CD4-positive, alpha-beta T cell treated with Interleukin-15 for 4 hours (primary cell): ENCODE measurements at places on chromosomes 7 and 10.

- peak; percentile 24 for DNase-seq
These were observed 48.2 kb downstream of the COL26A1 start for GRCh38 chr7:101410743-101411507.

- no peak for DNase-seq
These were observed 1.5 kb upstream of the LOXL4 start for GRCh38 chr10:98269435-98269912.

GRCh38 chr10:125479059-125479458 is 203.9 kb downstream of the TEX36 start:
- no peak for DNase-seq

DNA sequence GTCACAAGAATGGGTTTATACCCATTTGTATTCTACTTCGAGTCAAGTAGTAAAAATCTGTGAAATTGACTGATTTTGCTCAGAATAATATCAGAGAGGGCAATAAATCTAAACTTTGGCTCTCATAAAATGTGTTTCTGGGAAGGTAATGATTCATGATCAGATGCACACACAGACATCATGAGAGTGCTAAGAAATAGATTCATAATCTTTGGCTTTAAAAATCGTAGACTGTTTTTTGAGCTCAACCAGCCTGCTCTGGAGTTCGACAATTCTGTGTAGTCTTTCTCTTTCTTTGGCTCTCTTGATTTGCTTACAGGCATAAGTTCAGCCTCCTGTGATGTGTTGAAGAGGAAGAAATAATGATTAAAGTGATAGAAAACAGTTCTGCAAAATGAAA is 494.7 kb downstream of the SDK1 start:
- no peak for DNase-seq

DNA sequence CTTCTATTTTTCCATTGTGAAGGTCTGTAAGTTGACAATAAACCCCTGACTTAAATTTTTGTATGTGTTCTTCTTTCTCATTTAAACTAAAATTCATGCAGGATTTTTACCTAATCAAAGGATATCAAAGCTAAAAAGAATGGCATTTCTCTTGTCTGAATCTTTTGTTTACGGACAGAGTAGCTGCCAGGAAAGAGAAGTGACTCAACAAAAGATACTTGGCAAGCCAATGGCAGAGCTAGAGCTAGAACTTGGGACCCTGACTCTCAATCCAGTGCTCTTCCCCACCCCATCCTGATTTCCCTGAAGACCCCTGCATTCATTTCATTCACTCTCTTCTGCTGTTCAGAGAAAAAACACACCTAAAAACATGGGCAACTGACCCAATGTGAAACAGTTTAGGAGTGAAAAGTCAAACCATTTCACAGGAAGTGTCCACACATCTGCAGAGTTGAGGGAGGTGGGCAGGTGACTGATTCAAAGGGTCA is 40.2 kb upstream of the PDLIM1 start:
- no peak for DNase-seq

- DNase-seq = no peak
These were observed 4.3 kb downstream of the SVIL start for GRCh38 chr10:29630205-29631048.

DNA sequence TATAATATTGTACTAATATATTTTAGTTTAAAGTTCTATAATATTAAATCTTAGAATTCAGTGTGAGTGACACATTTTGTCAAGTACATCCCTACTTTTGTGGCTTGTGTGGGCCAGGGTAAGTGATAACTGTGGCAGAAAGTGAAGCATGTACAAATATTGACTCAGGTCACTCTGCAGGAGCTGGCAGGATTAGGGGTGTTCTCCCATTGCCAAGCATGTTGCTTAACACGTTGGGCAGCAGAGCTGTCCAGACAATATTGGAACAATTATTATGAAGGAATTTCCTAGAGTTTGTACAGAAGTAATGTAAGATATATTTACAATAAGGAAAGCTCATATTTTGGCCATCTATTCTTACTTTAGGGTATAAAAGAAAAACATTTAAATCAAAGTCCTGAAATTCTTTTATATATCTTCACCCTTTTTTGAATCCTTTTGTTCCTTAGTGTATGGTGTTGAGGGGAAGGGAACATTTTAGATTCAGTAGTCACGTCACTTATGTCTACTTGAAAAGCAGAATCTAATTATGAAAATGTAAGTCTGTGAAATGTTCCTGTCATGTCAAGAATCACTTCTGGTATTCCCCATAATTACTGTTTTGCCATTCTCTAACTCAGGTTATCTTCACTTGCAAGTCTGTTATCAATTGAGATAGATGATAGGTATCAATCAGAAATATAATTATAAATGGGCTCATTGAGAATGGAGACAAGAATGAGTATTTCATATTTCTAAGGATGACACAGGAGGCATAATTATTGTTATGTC is 4.0 kb downstream of the HDAC9 start:
- DNase-seq = no peak

DNA sequence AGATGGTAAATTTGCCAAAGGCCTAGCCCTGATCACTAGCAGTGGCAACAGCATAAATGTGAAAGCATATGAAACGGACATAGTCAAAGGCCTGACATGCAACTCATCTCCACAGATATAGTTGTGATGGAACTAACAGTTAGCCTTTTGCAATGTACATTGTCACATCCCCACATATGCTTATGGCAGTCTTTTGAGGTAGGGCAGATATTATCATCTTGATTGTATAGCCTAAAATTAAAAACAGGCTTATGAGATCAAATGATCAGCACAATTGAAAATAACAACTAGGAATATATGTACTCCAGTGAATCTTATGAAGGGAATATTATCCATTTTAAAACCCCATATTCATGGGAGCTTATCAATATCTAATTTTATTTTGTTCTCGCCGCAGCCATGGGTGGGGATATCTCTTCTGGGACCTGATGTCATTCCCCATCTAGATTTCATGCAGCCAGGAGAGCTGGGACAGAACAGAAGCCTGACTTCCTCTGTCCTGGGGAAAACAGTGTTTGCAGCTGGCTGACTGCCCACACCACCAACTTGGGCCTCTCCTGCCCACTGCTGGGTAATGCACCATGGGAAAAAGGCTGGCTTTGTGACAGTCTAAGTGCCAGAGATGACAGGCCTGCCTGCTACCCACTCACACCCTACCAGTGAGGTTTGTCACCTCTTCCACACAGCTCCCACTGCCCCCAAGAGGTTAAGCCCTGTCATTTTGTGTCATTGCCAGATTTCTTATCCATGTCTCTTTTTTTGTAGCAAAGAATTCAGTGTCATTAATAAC is 180.2 kb upstream of the FZD1 start:
- DNase-seq = no peak

DNA sequence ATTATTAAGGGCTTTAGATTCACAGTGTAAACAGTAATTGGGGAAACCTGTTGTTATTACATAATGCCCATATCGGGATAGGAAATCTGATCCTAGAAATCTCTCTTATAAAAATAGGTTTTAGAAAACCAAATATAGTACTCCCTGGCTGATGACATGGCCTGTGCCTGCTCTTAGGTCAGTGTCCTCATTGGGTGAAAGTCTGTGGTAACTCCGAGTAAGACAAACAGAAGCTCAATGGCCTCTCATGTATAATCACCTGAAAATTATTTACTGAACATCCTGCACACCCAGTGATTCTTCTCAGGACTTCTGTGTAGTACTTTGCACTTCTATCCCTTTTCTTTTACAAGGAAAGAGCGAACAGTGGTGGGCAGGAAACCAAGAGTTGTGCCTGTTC is 37.8 kb downstream of the SEM1 start:
- no peak for DNase-seq

DNA sequence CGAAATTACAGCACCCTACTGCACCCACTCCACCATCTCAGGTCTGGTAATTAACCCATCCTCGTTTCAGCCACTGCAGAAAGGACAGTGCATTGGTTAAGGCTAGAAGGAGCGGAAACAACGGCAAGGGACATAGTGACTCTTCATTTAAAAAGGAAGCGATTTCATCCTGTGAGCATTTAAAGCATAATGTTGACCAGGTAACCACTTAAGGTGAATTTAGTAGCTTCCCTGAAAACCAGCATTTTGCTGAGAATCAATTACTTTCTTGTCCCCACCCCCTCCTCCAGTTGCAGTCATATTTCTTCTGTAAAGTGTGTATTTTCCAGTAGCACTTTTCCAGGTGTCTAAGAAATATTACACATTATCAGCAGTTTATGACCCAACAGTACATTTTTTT is 821 bp upstream of the JAZF1 start:
- DNase-seq = no peak

- peak; percentile 34 for DNase-seq
These were observed 10.5 kb downstream of the SKAP2 start for GRCh38 chr7:26853788-26854393.

DNA sequence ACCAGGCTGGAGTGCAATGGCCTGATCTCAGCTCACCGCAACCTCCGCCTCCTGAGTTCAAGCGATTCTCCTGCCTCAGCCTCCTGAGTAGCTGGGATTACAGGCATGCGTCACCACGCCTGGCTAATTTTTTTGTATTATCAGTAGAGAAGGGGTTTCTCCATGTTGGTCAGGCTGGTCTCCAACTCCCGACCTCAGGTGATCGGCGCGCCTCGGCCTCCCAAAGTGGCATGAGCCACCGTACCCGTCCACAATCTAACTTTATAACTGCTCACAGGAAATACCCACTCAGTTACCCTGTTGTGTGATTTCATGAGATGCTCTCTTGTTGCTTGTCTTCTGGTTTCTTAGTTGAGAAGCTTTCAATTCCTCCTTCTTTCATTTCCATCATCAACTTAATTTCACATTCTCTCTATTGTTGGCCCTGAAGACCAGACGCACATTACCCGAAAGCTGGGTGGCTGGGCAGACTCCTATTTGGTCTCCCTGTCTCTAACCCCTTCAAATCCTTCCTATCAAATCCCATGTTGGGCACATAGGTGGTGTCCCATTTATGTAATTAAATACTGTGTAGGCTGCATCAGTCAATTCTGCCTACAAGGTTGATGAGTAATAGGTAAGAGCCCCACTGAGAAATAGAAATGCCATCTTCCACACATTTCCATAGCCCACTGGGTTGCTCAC is 1.1 kb upstream of the GSTO2 start:
- DNase-seq = no peak

DNA sequence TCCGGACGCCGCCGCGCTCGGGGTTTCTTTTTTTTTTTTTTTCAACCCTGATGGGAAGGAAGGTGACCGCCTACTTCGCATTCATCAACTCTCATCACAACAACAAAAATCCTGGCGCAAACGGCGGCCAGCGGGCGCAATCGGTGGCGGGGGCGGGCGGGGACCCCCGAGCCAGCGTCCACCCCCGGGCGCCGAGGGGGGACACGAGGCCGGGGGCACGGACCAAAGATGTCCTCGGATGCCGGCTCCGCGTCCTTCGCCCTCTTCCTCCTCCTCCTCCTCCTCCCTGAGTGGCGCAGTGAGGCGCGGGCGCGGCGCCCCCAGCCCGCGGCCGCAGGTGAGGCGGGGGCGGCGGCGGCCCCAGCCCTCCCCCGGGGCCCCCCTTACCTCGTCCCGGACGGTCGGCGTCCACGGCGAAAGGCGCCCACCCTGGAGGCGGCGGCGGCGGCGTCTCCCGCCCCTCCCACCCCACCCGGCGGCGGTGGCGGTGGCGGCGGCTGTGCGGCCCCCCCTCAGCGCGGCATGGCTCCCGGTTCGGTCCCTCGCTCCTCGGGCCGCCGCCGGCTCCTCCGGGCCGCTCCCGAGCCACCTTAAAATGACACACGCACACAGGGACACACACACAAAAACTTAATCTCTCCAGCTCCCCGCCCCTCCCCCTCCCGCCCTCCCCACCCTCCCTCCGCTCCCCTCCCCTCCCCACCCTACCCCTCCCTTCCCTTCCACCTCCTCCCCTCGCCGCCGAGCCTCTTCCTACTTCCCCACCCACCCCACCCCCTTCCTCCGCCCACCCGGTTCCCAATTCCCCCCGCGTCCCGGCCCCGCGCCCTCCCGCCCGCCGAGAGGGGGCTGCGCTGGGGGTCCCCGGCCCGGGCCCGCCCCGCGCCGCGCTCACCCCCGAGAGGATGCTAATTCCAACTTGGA is at the start of gene CTBP2:
CTBP2 (minus strand) TSS at position 632 of the 924 bp plus-strand sequence.
- no peak for DNase-seq
